ENCODE measurements at places on chromosomes 2 and 18. TPM values are rescaled to one million over a fixed set of nuclear protein-coding genes. Genes with fewer than 3 reads are reported as not detected.

The LYPD6 gene
- total RNA-seq, result 31.0 TPM

The C1GALT1C1L gene
- 1.3 TPM for total RNA-seq

The TMEM163 gene
- total RNA-seq, result 13.7 TPM

The L3MBTL4 gene
- total RNA-seq, result 8.7 TPM

The CAVIN2 gene
- total RNA-seq, result 82.2 TPM

The C2orf81 gene
- 4.7 TPM for total RNA-seq

The OSBPL6 gene
- total RNA-seq, result 7.3 TPM

The TRIB2 gene
- 173 TPM for total RNA-seq

DNA sequence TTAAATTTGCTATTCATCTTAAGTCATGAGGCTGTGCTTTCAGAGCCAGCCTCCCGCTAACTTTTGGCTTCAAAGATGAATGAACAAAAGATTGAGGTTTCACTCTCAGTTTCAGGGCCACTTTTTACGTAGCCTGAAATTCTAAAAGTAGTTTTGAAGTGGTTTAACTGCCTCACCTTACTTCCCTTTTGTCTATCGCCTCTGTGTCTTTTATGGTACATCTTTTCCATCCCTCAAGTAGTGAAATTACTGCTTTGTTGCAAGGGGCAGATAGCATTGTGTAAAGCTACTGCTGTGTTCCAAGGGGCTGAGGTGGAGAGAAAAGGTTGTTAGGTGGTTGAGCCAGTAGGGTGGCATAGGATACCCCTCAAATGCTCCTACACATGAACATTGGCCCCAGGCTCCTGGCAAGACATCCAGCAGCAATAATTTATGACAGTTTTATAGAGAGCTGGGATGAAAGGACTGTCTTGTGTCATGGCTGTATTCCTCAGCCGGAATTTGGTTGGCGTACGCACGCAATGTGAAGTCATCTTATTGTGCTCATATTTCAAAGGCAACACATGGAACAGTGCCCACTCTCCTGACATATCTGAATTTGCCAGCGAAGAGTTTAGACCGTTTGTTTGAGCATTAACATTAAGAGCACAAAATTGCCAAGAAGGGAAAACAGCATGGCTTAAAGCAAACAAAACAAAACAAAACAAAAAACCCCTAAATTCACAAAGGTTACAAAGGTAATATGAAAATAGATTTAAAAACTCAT is 32.2 kb downstream of the QPCT start:
- DNase-seq, result peak; percentile 66

DNA sequence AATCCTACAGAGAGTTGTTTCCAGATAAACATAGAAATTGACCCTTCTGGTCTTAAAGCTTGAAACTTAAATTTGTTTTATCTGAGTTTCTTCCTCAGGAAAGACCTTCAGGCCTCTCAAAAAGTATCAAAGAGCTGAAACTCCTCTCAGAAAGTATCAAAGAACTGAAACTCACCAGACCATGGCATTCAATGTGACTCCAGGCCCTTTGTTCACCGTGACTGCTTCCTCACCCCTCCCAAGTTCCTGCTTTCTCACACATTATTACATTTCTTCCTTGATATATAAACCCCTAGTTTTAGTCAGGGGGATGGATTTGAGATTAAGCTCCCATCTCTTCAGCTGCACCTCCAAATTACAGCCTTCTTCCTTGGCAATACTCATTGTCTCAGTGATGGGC is 6.0 kb downstream of the ANKMY1 start:
- DNase-seq, result no peak

DNA sequence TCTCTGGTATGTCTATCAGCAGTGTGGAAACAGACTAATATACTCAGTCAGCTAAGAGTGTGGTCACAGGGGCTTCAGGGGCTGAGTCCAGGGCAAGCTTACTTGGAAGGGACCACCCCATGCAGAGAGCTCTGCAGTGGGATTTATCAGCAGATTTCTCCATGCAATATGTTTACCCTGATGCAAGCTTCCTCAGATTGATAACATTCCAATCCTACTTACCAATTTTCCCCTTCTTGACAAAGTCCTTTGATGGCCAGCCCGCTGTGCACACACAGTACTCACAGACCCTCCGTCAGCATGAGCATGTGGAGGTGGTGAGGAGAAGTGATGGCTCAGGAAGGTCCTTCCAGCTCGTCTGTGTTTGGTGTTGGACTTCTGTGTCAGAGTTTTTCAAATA is 51.8 kb downstream of the SH3RF3 start:
- DNase-seq, result no peak

GRCh38 chr2:19185086-19185485 is 173.3 kb downstream of the OSR1 start:
- DNase-seq, result no peak

- no peak for DNase-seq
Observed at GRCh38 chr18:47944972-47945852, 14.8 kb upstream of the SMAD2 start.

DNA sequence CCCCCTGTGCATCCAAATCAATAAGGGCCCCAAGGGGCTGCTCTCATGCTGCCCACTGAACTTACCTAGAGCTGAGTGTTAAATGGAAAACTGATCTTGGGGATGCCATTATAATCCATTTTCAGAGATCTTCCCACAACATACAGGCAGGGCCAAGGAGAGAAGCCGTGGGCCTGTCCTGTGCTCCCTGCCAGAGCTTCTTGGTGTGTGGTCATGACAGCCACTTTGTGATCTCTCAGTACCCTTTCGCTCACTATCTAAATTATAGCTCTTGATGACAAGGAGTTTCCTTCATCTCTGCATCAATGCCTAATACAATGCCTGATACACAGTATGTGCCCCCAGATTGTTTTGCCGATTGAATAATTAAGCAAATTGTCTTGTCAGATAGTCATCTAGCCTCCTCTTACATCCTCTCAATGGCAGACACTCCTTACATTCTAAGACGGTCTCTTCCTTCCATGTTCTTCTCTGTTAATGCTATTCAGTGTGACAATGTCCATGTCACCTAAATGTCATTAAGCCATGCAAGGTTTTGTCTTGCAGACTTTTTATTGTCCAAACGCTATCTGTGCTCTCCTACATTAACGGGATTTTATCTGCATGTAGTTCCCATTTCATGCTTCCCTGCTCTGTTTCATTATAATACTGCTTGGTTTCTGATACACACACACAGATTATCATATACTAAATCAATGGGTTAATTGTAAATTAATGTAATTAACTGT is 5.9 kb downstream of the CSRNP3 start:
- DNase-seq, result peak; percentile 36

DNA sequence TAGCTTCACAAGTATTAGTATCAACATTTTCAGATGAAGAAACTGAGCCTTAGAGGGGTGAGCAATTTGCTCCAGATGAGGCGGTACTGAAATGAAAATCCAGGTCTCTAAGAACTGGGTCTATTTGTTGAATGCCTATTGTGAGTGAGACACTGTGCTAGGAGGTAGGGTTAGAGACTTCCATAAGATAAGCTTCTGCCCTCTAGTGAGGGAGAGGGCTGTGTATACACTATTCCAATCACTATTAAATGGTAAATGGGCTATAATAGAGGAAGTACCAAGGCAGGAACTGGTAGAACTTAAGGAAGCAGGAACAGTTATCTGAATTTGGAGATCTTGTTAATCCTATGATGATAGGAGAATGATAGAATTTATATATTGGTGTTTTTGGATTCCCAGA is 23.6 kb upstream of the GLS start:
- DNase-seq, result no peak

DNA sequence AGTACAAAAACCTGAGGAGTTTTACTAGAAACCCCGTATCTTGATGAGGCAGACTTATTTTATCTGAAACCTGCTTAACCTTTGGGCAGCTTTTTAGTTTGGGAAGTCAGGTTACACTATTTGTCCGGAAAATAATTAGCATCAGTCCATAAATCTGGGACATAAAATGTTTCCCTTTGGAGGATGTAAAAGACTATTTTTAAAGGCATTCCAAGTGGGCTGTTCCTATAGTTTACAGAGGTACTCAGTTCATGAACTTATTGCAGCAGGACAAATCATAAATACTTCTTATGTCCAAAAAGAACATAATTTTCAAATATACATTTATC is 6.3 kb downstream of the HTR2B start:
- no peak for DNase-seq

DNA sequence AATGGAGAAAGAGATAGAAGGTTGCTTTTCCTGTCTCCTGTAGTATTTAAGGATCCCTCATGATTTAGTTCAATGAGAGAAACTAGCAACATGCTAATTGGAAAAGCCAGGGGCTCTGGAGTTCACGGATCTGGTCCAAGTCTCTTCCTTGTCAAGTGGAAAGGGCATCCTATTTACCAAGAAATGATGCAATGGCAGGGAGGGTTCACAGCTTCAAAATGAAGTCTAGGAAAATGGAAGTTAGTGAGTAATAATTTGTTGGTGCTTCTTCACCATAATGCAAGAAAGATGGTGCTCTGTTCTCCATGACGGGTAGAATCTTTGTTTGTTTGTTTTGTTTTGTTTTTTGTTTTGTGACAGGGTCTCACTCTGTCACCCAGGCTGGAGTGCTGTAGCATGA is 34.6 kb upstream of the SP3 start:
- no peak for DNase-seq
